Activated T-helper 17 cell treated with anti-CD3 and anti-CD28 coated beads, Interleukin-2, amount 50 U/mL, for 72 hours (primary cell): ENCODE measurements at places on chromosomes 1 and 21.

GRCh38 chr21:34372321-34372720 is 3.0 kb upstream of the SMIM11 start:
- no peak overlapping the region for H3K4me3 ChIP-seq
- ATAC-seq: no peak
- no peaks in the 10 kb centered on the region for H3K4me1 ChIP-seq
- H3K36me3 ChIP-seq: no peaks in the 10 kb centered on the region
- peaks cover 14% of the 10 kb centered on the region for H3K27me3 ChIP-seq

GRCh38 chr1:62588000-62588399 is 9.3 kb upstream of the ANGPTL3 start:
- no peaks in the 10 kb centered on the region for H3K27me3 ChIP-seq
- no peak for ATAC-seq
- H3K4me1 ChIP-seq: no peaks in the 10 kb centered on the region
- no peak overlapping the region for H3K4me3 ChIP-seq

DNA sequence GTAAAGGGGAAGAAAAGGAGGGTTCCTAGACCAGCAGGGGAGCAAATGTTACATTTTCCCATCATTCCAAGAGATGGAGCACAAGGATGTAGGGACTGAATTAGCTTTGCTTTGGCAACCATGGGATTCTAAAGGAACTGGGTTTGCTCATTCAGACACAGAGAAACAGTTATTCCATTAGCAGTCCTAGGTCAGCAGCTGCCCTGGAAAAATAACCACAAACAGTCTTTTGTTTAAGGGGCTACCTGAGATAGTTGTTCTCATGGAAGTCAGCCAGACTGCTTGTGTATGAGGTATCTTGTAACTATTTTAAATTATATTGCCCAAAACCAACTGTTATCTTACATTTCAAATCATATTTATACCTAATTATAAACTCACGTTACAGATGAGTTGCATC is 58.4 kb upstream of the VCAM1 start:
- ATAC-seq: no peak
- no peak overlapping the region for H3K4me3 ChIP-seq
- no peaks in the 10 kb centered on the region for H3K36me3 ChIP-seq
- no peaks in the 10 kb centered on the region for H3K4me1 ChIP-seq
- H3K27me3 ChIP-seq: peaks cover 3% of the 10 kb centered on the region
- no peak overlapping the region for H3K27ac ChIP-seq

DNA sequence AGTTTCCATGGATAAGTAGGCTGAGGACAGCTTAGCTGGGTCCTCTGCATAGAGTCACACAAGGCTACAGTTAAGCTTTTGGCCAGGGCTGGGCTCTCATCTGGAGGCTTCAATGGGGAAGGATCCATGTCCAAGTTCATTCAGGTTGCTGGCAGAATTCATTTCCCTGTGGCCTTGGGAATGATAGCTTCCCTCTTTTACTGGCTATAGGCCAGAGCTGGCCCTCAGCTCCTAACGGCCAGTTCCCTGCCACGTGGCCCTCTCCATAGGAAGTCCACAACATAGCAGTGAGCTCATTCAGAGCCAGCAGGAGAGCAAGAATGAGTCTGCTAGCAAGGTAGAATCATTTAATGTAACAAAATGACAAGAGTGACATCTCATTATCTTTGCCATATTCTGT is 15.1 kb upstream of the PODN start:
- no peak overlapping the region for H3K4me3 ChIP-seq
- H3K27me3 ChIP-seq: no peaks in the 10 kb centered on the region
- no peak overlapping the region for H3K27ac ChIP-seq
